H1 (cell line): ENCODE measurements at places on chromosomes 11 and 22. TPM values are rescaled to one million over a fixed set of nuclear protein-coding genes. Genes with fewer than 3 reads are reported as not detected.

The IGHMBP2 gene
- 17.6 and 19.1 TPM in 2 replicates for total RNA-seq

DNA sequence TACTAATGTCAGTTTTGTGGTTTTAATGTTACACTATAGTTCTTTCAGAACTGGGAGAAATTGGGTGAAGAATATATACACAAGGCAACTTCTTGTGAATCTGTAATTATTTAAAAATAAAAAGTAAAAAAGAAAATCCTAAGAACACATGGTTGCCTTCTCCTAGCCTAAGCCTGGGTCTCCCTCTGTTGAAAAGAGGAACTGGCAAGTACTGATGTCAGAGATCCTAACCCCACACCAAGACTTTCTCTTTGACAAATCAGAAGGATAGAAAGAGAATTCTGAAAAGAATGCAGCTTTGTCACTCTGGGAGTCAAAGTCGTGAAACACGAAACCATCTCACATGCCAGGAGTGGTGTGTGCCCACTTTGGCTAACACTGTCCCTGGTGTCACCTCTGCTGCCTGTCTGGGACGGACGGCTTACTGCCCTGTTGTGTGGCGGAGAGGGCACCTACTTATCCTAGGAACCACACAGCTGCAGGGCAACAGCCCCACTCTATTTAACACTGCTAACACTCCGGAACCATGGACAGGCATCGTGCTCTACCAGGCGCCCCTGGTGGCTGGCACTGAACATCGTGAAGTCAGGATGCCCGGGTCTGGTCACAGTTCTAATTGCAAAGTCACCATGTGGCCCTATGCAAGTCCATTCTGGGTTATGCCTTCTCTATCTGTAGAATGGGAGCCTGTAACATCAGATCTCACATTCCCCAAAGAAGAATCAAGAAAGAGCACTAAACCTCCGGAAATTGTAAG, 108.7 kb upstream of the CD82 start:
- no peak overlapping the region for H3K4me3 ChIP-seq
- H3K27me3 ChIP-seq = no peaks in the 10 kb centered on the region
- no peak overlapping the region for H3K27ac ChIP-seq
- peaks cover 2% of the 10 kb centered on the region; the same call in 1 of the 2 replicates for H3K4me1 ChIP-seq

GRCh38 chr11:120735035-120735434, 223.5 kb downstream of the GRIK4 start:
- no peak overlapping the region for H3K27ac ChIP-seq
- no peaks in the 10 kb centered on the region for H3K36me3 ChIP-seq
- no peaks in the 10 kb centered on the region for H3K27me3 ChIP-seq
- H3K4me3 ChIP-seq = no peak overlapping the region

GRCh38 chr22:30114361-30114760, 34.1 kb downstream of the HORMAD2 start:
- H3K4me1 ChIP-seq = no peaks in the 10 kb centered on the region
- no peaks in the 10 kb centered on the region for H3K36me3 ChIP-seq
- no peak overlapping the region for H3K27ac ChIP-seq
- no peak overlapping the region for H3K4me3 ChIP-seq
- H3K27me3 ChIP-seq = no peaks in the 10 kb centered on the region

GRCh38 chr22:30763815-30764673, 69.4 kb downstream of the OSBP2 start:
- H3K4me1 ChIP-seq = peaks cover 3% of the 10 kb centered on the region; the same call in 1 of the 2 replicates
- H3K36me3 ChIP-seq = no peaks in the 10 kb centered on the region
- H3K4me3 ChIP-seq = no peak overlapping the region
- H3K27me3 ChIP-seq = no peaks in the 10 kb centered on the region
- no peak overlapping the region for H3K27ac ChIP-seq
